Activated CD4-positive, alpha-beta T cell treated with anti-CD3 and anti-CD28 coated beads, Interleukin-2, amount 10 ng/mL, durations not matched to agents 7 days and 5 days (primary cell): ENCODE measurements at places on chromosomes 6 and 20. TPM values are rescaled to one million over a fixed set of nuclear protein-coding genes. Genes with fewer than 3 reads are reported as not detected.

DNA sequence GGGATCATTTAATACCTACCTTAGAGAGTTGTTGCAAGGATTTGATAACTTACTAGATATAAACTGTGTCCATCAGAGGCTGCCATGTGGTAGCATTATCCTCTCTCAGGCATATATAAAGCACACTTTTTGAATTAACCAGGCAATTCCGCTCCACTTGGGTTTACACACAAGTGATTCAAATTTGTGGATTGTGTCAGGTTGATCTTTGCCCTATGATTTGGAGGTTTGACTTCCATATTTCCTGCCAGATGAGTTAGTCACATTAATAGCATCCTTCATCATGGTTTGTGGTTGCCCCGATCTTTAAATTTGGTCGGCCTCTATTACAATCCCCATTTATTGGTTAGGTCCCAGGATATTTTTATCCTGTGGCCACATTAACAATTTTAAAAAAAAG, 44.8 kb upstream of the CTAGE9 start:
- H3K27ac ChIP-seq: no peak overlapping the region
- no peak overlapping the region for H3K4me3 ChIP-seq
- no peak for DNase-seq
- no peaks in the 10 kb centered on the region for H3K36me3 ChIP-seq
- H3K27me3 ChIP-seq: peaks cover 19% of the 10 kb centered on the region

GRCh38 chr6:154390034-154390433, 33.4 kb upstream of the IPCEF1 start:
- no peak for DNase-seq
- H3K36me3 ChIP-seq: no peaks in the 10 kb centered on the region
- peaks cover 5% of the 10 kb centered on the region for H3K27me3 ChIP-seq
- no peak overlapping the region for H3K27ac ChIP-seq
- no peaks in the 10 kb centered on the region for H3K4me1 ChIP-seq

GRCh38 chr6:36064770-36065396, 37.3 kb downstream of the MAPK14 start:
- no peak overlapping the region for H3K4me3 ChIP-seq
- no peak overlapping the region for H3K27ac ChIP-seq
- no peaks in the 10 kb centered on the region for H3K27me3 ChIP-seq
- DNase-seq: no peak

DNA sequence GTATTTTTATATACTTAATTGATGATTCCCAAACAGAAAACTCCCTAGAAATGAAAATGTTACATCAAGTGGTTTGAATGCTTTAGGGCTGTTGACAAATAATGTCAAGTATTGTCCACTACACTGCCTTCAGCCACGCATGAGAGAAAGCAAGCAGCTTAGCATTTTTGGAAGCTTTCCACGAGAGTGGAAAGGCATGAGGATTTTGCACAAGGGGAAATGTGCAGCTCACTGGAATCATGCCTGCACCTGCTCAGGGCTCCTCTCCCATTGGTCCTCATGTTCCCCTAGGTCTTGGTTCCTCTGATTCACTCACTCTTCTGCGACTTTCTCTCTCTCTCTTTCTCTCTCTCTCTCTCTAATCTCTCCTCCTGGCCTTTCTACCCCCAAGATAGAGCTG, 439.5 kb upstream of the CDH4 start:
- DNase-seq: no peak
- no peaks in the 10 kb centered on the region for H3K4me1 ChIP-seq
- no peak overlapping the region for H3K27ac ChIP-seq
- H3K27me3 ChIP-seq: no peaks in the 10 kb centered on the region
- no peak overlapping the region for H3K4me3 ChIP-seq
- no peaks in the 10 kb centered on the region for H3K36me3 ChIP-seq

- H3K27me3 ChIP-seq: no peaks in the 10 kb centered on the region
- peak overlapping the region; percentile 36 for H3K27ac ChIP-seq
- H3K36me3 ChIP-seq: no peaks in the 10 kb centered on the region
- no peak overlapping the region for H3K4me3 ChIP-seq
Measured at GRCh38 chr6:40541556-40542174, 45.5 kb downstream of the LRFN2 start.

GRCh38 chr6:52420668-52421358, 671 bp downstream of the EFHC1 start:
- no peak overlapping the region for H3K27ac ChIP-seq
- H3K4me3 ChIP-seq: no peak overlapping the region
- DNase-seq: no peak
- peaks cover 19% of the 10 kb centered on the region for H3K4me1 ChIP-seq
- H3K36me3 ChIP-seq: no peaks in the 10 kb centered on the region

- H3K4me3 ChIP-seq: no peak overlapping the region
- H3K27ac ChIP-seq: no peak overlapping the region
- H3K36me3 ChIP-seq: peaks cover 52% of the 10 kb centered on the region
- DNase-seq: no peak
Measured at GRCh38 chr20:10462516-10462915, 27.4 kb downstream of the SLX4IP start.

The CDC5L gene
- 24.4 TPM for total RNA-seq

The CLDN20 gene
- total RNA-seq: not detected

DNA sequence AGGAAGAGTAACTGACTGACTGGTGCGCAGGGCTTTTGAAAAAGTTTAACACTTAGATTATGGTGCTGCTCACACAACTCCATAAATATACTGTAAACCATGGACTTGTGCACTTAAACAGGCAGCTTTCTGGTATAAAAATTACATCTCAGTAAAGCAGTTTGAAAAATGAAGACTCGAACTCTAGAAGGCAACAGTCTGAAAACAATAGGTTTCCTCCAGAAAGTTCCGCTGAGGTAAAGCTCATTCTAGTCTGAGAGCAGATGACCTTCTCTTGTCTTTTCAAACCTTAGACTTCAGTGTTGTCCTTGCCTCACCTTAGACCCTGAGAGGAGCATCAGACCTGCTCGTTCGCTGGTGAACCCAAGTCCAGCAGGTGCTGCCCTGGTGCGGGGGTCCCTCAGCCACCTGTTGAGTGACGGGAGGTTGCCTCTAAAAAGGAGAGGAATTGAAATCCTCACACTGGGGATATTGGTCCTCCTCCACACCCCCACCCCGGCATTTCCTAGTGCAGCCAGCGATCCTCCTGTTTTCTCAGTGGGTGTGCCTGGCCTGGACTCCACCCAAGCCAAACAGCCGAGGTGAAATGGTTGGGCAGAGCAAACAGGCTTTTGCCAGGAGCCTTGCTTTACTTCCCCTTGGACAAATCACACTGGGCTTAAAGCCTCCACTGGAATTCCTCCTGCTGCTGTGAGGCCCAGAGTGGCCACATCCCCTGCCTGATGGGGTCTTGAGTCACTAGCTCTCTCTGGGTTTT, 14.7 kb upstream of the PYGB start:
- H3K4me1 ChIP-seq: peaks cover 10% of the 10 kb centered on the region
- no peaks in the 10 kb centered on the region for H3K36me3 ChIP-seq
- no peak for DNase-seq
- H3K4me3 ChIP-seq: no peak overlapping the region
- H3K27ac ChIP-seq: no peak overlapping the region

The LAMP5 gene
- not detected for total RNA-seq

DNA sequence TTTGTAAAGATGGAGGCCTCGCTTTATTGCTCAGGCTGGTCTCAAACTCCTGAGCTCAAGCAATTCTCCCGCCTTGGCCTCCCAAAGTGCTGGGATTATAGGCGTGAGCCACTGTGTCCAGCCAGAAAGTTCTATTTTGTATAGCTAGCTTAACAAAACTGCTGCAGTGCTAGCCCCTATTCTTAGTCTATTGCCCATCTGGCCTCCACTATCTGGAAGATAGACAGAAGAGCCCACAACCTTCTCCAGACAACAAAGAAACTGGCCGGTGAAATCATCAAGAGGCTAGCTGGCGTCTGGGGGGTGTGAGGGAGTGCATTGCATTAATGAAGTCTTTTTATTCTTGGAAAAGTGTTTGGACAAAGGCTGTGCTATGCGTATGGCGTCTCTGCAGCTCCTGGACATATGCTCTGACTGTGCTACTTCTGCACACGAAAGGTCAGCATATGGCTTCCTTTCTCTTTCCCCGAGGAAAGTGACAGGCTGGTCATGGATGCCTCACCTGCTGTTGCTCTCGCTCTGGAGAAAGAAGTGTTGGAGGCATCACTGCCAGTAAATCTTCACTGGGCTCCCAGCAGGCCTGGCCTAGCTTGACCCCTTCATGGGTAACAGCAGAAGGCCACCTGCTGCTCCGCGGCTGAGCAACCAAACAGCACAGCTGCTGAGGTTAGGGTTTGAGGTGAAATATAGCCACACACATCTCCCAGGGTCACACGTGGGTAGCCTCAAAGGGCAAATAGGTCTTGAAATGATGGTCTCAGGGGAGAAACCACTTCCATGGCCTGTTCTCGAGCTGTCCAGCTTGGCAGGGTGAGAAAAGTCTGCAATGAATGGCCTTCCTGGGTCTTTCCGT, 95.1 kb upstream of the IYD start:
- no peak overlapping the region for H3K4me3 ChIP-seq
- H3K27ac ChIP-seq: no peak overlapping the region
- peaks cover 9% of the 10 kb centered on the region for H3K27me3 ChIP-seq
- no peaks in the 10 kb centered on the region for H3K4me1 ChIP-seq

DNA sequence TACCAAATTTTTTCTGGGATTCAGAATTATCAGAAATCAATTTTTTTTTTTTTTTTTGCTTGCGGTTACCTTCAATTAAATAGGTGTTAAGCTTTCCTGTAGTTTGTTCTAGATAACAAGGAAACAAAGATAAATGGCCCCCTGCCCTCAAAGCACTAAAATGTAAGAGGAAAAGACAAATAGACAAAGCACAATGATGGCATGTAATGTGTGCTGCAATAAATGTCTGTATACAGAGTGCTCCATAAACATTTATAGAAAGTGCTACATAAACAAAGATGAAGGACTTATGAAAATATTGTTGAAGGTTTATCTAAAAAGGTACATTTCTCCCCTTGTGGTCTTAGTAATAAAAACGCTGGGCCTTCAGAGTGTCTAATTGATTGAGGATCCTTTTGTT, 384.6 kb downstream of the PKHD1 start:
- no peak overlapping the region for H3K4me3 ChIP-seq
- H3K36me3 ChIP-seq: no peaks in the 10 kb centered on the region
- DNase-seq: no peak
- H3K27ac ChIP-seq: no peak overlapping the region

DNA sequence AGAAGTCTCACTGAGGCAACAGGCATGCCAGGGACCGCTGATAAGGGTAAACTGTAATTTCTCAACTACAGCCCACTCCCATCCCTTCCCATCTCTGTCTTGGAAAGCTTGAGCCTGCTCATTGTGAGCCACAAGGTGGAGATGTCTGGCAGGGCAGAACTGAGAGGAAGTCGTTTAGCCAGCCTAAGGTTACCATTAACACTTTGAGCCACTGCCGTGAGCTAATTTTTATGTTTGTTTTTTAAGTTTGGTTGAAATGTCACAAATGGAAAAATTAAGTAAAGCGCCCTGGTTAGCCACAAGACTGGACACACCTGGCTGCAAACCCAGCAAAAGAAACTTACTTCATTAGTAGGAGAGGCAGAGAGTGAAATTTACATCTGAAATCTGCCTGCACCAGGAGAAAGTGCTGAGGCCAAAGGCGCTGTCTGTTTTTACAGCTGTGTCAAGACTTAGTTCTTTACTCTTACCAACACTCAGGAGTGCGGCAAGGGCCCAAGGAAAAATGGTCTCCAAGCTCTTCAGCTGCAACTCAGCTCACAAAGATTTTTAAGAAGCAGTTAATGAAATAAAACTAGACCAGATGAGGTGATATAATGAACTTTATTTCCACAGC, 50.0 kb upstream of the FAM83C start:
- H3K4me3 ChIP-seq: no peak overlapping the region
- no peaks in the 10 kb centered on the region for H3K4me1 ChIP-seq
- H3K27me3 ChIP-seq: no peaks in the 10 kb centered on the region
- DNase-seq: no peak
- no peak overlapping the region for H3K27ac ChIP-seq

GRCh38 chr6:108764580-108764950, 83.7 kb upstream of the ARMC2 start:
- no peaks in the 10 kb centered on the region for H3K36me3 ChIP-seq
- H3K27me3 ChIP-seq: peaks cover 5% of the 10 kb centered on the region
- H3K27ac ChIP-seq: no peak overlapping the region
- H3K4me3 ChIP-seq: no peak overlapping the region
- no peak for DNase-seq
- peaks cover 7% of the 10 kb centered on the region for H3K4me1 ChIP-seq

DNA sequence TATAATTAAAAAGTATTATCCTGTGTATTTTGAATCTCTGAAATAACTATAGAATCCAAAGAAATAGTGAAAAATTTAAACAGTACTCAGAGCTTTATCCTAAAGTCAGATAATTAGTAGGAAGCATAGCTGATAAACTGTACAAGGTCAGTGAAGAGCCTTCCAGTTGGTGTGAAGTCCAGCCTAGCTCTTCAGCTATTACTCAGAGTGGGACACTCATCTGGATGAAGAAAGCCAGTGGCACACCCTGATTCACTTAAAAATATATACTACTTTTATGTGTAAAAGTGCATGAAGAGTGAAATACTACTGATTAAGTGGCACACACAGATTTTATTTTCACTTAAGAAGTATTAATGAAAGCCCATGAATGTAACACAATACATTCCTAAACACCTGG, 3.1 kb downstream of the IFNGR1 start:
- H3K27me3 ChIP-seq: no peaks in the 10 kb centered on the region
- H3K27ac ChIP-seq: no peak overlapping the region
- peaks cover 29% of the 10 kb centered on the region for H3K36me3 ChIP-seq
- H3K4me3 ChIP-seq: no peak overlapping the region

- no peaks in the 10 kb centered on the region for H3K36me3 ChIP-seq
- H3K4me1 ChIP-seq: peaks cover 3% of the 10 kb centered on the region
- H3K27ac ChIP-seq: no peak overlapping the region
Measured at GRCh38 chr6:1703091-1703855, 93.6 kb downstream of the FOXC1 start.

DNA sequence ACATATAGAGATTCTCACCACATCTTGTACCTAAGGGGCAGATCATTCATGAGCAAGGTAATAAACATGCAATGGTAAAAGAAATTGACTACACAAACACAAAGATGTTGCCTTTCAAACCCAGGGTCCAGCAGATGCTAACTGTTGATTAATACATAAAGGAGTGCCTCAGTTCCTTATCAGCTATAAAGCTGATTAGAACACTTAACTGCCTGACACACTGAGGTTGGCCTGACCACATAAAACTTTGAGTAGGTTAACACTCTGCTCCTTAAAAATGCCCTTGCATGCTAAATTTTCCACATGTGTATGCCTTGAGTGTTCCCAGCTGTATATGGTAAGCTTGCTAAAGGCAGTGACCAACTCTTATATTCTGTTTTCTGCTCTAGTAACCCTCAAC, 14.9 kb downstream of the CRISP2 start:
- DNase-seq: no peak
- H3K27ac ChIP-seq: no peak overlapping the region

GRCh38 chr6:32045811-32046449, 7.7 kb downstream of the CYP21A2 start:
- H3K36me3 ChIP-seq: no peaks in the 10 kb centered on the region
- no peak overlapping the region for H3K27ac ChIP-seq
- H3K4me3 ChIP-seq: no peak overlapping the region
- DNase-seq: no peak
- H3K27me3 ChIP-seq: no peaks in the 10 kb centered on the region
